ENCODE measurements at places on chromosomes 7 and 10. TPM values are rescaled to one million over a fixed set of nuclear protein-coding genes. Genes with fewer than 3 reads are reported as not detected.

DNA sequence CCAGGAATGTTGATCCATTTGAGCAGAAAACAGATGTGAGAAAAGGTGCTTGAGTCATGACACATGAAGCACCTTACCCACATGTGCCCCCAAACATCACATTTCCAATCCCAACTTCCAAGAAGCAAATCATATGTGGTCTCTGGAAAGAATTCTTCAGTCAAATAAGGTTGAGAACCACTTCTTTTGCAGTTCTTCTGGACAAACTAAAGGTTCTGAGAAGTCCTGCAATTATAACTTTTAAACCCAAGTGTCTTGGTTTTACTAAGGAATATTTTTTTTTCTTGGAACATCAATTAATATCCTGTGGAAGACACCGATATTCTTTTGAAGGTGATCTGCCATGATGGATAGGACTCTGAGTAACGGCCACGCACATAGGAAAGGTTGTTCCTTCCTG, 151.3 kb downstream of the MYOF start:
- no peak overlapping the region for H3K4me3 ChIP-seq
- no peak for DNase-seq
- no peaks in the 10 kb centered on the region for H3K27me3 ChIP-seq
- H3K27ac ChIP-seq: no peak overlapping the region
- H3K4me1 ChIP-seq: no peaks in the 10 kb centered on the region

DNA sequence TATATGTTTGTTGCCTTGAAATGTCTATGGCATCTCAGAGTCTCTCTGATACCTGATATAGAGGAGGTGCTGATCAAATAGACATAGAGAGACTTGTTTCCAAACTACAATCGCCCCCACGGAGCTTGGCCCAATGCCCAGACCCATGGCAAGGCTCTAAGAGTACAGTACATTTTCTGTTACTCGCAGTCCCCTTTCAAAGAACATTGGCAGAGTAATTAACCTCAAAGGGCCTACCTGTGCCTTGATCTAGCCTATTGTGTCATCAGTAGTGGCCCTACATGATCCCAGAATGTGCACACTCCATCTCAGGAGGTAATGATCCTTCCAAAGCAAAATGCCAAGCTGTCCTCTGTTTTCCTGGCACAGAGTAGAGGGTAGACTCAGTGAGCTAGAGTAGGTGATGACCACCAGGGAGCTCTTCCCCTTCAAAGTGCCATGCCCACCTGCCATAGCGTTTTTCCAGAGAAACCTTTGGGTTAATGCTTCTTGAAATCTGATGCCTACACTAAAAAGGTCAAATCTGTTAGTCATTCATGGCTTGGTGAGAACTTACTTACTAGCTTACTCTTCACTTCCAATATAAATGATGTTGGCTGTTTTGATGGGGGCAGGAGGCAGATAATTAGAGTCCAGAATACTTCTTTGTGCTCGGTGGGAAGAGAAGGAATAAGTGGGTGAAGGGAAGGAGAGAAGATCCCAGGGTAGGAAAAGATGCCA, 41.2 kb upstream of the ACSL5 start:
- peaks cover 3% of the 10 kb centered on the region for H3K4me1 ChIP-seq
- no peak overlapping the region for H3K4me3 ChIP-seq
- H3K27me3 ChIP-seq: peaks cover 11% of the 10 kb centered on the region

DNA sequence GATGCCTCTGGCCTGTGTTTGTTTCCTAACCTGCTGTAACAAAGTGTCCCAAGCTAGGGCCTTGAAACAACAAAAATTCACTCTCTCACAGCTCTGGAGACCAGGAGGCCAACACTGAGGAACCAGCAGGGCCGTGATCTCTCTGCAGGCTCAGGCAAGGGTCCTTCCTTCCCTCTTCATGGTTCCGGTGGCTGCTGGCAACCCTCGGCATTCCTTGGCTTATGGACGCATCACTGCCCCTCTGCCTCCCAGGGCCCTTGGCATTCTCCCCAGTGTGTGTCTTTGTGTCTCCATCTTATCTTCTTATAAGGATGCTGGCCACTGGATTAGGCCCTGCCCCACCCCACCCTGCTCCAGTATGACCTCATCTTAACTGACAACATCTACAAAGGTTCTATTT, 17.0 kb downstream of the CNPY1 start:
- H3K4me1 ChIP-seq: peaks cover 12% of the 10 kb centered on the region
- H3K27me3 ChIP-seq: peaks cover 70% of the 10 kb centered on the region
- no peaks in the 10 kb centered on the region for H3K36me3 ChIP-seq
- no peak overlapping the region for H3K4me3 ChIP-seq
- H3K27ac ChIP-seq: no peak overlapping the region

GRCh38 chr10:14669576-14669975, 105.1 kb downstream of the FAM107B start:
- H3K27ac ChIP-seq: no peak overlapping the region
- H3K4me1 ChIP-seq: peaks cover 9% of the 10 kb centered on the region
- peaks cover 12% of the 10 kb centered on the region for H3K36me3 ChIP-seq
- no peak for DNase-seq

DNA sequence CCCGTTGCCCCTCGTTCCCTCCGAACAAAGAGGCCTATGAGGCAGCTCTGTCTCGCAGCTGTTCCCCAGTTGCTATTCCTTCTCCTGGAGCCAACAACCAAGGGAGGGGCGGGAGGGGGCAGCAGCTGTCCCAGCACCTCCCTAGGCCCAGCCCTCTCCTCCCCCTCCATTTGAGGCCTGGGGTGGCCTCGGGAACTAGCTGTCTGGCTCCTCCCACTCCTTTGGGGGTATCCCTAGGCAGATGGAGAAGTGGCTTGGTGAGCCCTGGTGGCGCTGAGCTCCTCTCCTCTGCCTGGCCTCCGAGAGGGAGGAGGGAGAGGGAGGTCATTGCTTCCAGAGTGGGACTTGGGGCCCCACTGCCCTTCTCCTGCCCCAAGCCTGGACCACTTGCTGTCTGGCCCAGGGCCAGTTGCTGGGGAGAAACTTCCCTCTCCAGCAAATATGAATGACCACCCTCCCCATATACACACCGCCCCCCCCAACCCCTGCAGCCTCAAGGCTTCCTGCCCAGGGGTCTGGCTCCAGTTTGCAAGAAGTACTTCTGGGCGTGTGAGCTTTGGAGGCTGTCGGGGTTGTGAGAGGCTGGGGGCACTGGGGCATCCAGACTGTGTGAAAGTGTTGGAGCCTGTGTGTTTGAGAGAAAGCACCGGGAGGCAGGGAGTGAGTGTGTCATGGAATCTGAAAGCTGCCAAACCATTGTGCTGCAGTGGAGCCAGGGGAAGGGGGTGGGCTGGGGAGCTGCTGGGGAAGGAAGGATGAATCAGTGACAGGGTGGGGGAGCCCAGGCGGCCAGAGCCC, 3.1 kb downstream of the FLNC start:
- DNase-seq: no peak
- H3K36me3 ChIP-seq: no peaks in the 10 kb centered on the region
- no peak overlapping the region for H3K4me3 ChIP-seq
- H3K27me3 ChIP-seq: peaks cover 33% of the 10 kb centered on the region
- peaks cover 6% of the 10 kb centered on the region for H3K4me1 ChIP-seq

- H3K27me3 ChIP-seq: peaks cover 2% of the 10 kb centered on the region
- H3K4me3 ChIP-seq: no peak overlapping the region
These were observed 50.4 kb upstream of the CACUL1 start for GRCh38 chr10:118805146-118805545.

DNA sequence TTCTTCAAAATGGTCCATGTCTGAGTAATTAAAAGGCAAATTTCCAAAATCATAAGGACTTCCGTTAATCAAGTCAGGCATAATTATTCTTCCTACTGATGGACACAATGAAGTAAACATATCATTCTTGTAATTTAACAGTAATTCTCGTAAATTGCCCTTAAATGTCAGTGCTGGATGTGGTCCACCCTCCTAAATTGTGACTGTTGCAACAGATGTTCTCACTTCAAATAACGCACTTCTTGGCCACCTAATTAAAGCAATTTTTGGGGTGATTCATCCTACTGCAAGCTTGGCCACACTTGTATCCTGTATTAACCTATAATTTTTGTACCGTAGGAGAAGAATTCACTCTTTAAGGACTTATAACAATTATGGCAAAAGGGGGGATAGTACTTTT, 1.9 kb downstream of the COL1A2 start:
- peaks cover 14% of the 10 kb centered on the region for H3K4me1 ChIP-seq
- DNase-seq: no peak
- no peaks in the 10 kb centered on the region for H3K36me3 ChIP-seq
- H3K27me3 ChIP-seq: peaks cover 10% of the 10 kb centered on the region
- no peak overlapping the region for H3K27ac ChIP-seq

DNA sequence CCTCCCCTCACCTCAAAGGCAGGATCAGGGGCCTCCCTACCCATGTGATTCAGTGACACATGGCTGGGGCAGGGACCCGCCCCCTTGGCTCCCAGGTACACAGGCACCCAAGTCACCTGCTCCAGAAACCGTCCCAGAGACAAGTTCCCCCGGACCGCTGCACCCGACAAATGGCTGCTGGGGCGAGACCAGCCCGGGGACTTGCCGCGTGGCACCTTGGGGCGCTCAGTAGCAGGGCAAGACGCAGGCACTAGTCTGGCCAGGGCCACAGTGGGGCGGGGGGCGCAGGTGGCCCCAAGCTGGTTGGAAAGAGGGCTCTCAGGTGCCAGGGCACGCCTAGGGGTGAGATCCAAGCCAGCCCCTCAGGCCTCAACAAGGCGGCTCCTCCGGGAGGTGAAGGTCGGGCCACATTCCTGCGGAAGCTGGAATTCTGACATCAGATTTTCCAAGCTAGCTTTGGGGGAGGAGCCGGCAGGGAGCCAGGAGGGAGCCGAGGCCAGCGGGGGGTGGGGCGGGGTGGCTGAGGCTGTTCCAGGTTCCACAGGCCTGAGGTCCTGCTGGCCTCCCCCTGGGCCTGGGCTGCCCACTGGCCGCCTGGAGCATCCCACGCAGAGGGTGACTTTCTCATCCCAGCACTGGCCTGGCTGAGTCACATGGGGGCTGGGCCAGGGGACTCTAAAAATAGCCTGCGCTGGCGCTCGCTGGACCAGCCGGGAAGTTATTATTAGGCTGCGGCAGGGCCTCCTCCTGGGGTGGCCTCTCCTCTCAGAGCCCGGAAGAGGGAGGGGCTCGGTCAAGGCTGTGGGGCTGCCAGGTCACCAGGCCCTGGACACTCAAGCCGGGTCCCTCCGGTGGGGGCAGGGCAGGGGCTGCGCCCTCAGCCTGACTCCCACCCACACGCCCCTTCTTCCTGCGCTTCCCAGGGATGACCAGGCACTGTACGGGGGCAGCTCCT, 20.5 kb upstream of the INPP5A start:
- H3K4me1 ChIP-seq: no peaks in the 10 kb centered on the region
- no peaks in the 10 kb centered on the region for H3K36me3 ChIP-seq
- H3K27me3 ChIP-seq: peaks cover 3% of the 10 kb centered on the region
- DNase-seq: no peak
- H3K27ac ChIP-seq: no peak overlapping the region

DNA sequence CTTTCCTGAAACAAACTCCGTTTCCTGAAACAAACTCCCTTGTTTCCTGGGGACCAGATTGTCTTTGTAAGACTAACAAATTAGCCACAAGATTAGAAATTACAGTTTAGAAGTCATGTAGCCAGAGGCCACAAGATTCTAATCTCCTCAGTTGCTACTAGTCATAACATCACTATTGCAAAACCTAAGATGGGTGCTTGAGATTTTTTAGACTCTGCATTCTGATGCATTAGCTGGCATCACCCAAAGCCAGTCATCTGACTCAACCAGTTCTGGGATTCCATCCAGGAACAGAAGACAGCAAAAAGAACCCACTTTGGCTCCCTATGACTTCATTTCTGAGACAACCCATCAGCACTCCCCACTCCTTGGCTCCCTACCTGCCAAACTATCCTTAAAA, 367.9 kb upstream of the MBL2 start:
- no peak overlapping the region for H3K4me3 ChIP-seq
- no peaks in the 10 kb centered on the region for H3K36me3 ChIP-seq
- H3K27me3 ChIP-seq: no peaks in the 10 kb centered on the region
- H3K27ac ChIP-seq: no peak overlapping the region
- no peaks in the 10 kb centered on the region for H3K4me1 ChIP-seq

- H3K27ac ChIP-seq: no peak overlapping the region
- no peak overlapping the region for H3K4me3 ChIP-seq
- DNase-seq: no peak
- no peaks in the 10 kb centered on the region for H3K27me3 ChIP-seq
These were observed 244.0 kb downstream of the BUB3 start for GRCh38 chr10:123398180-123398591.

GRCh38 chr7:107951896-107952295, 51.1 kb downstream of the LAMB1 start:
- no peaks in the 10 kb centered on the region for H3K4me1 ChIP-seq
- DNase-seq: no peak
- peaks cover 8% of the 10 kb centered on the region for H3K27me3 ChIP-seq

DNA sequence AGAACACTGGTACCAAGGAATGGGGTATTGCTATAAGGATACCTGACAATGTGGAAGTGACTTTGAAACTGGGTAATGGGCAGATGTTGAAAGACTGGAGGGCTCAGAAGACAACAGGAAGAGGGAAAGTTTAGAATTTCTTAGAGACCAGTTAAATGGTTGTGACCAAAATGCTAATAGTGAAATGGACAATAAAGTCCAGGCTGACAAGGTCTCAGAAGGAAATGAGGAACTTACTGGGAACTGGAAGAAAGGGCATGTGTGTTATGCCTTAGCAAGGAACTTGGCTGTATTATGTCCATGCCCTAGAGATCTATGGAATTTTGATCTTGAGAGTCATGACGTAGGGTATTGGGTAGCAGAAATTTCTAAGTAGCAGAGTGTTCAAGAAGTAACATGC, 38.0 kb downstream of the FAM149B1 start:
- no peak overlapping the region for H3K4me3 ChIP-seq
- H3K4me1 ChIP-seq: no peaks in the 10 kb centered on the region
- no peaks in the 10 kb centered on the region for H3K27me3 ChIP-seq
- peaks cover 20% of the 10 kb centered on the region for H3K36me3 ChIP-seq
- DNase-seq: no peak

DNA sequence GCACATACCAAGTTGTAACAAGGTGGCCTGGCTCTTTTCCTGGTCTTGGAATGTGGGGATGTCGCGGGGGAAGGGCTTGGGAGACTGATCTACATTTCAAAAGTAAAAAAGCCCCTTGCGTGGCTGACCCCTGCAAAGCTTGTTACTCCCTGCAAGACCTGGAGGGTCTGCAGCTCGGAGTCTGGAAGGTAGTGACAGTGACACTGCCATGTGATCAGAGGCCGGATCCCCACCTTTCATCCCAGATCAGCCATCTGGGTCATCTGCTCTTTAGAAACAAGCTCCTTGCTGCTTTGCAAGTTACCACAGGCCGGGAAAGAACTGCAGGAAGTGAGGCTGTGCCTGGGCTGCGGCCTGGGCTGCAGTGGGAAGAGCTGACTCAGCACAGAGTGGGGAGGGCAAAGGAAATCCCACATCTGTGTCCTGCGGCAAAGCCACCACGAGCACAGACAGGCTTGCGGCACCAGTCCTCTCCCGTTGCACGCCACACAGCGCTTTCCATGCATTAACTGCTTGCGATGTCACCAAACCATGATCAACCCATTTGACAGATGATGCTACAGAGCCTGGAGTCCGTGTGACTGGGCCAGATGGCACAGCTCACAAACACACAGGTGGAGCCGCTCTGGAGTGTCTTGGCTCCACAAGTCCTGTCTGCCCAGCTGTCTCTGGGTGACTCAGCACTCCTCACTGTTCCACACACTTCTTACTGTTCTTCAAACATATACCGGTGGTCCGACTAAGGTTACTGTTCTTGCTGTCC, 97.7 kb downstream of the SH3PXD2A start:
- peak overlapping the region; percentile 55 for H3K27ac ChIP-seq
- peak; percentile 74 for DNase-seq
- no peaks in the 10 kb centered on the region for H3K36me3 ChIP-seq
- H3K27me3 ChIP-seq: peaks cover 27% of the 10 kb centered on the region

The GRB10 gene
- 1.8 TPM for total RNA-seq

The SPDYE5 gene
- total RNA-seq: not detected

The ETV1 gene
- total RNA-seq: 0.44 TPM

The PLEKHA8 gene
- total RNA-seq: 14.3 TPM

The SMKR1 gene
- total RNA-seq: 1.3 TPM

The SFRP5 gene
- 0.22 TPM for total RNA-seq

The DUSP5 gene
- total RNA-seq: 24.3 TPM

Data from activated naive CD8-positive, alpha-beta T cell treated with anti-CD3 and anti-CD28 coated beads, Interleukin-2, amount 10 ng/mL, durations not matched to agents 7 days and 5 days (primary cell).